CD4-positive, alpha-beta T cell treated with Interferon alpha-2 for 1 hour (primary cell): ENCODE measurements at places on chromosomes 7 and 10.

GRCh38 chr7:17976952-17977351 lies 36.7 kb upstream of the SNX13 start:
- no peak for DNase-seq

- DNase-seq = no peak
These were observed 156.0 kb downstream of the ZNF33B start for GRCh38 chr10:42482411-42482810.

DNA sequence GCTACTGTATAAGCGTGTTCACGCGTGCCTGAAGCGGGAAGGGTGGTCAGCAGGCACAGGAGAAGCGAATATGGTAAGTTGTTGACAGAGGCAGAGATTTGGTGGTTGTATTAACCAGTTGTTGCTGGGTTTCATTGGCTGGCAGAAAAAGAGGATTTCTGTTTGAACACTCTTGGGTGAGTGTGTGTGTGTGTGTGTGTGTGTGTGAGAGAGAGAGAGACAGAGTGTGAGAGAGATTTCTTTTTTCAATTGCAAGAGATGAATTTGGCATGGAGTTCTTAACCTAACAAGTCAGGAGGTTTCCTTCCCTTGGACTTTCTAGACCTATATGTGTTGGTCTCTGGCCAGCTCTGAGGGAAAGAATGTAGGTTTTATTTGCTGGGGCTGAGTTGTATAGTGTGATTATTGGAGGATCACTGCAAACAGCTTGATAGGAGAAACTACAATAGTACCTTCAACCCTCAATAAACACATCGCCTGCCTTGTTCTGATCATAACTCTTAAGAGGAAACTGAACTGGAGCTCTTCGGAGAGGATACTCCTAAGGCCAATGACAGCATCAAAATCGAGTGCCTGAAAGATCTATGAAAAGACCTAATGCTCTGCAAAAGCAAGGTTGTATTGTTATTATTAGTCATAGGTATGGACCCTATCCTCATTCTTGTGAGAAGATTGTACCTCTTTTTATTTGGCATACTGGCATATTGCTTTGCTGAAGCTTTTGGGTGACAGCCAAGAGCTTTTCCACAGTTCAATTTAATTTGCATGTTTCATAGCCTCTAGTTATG lies 1.2 kb downstream of the MCU start:
- DNase-seq = no peak

DNA sequence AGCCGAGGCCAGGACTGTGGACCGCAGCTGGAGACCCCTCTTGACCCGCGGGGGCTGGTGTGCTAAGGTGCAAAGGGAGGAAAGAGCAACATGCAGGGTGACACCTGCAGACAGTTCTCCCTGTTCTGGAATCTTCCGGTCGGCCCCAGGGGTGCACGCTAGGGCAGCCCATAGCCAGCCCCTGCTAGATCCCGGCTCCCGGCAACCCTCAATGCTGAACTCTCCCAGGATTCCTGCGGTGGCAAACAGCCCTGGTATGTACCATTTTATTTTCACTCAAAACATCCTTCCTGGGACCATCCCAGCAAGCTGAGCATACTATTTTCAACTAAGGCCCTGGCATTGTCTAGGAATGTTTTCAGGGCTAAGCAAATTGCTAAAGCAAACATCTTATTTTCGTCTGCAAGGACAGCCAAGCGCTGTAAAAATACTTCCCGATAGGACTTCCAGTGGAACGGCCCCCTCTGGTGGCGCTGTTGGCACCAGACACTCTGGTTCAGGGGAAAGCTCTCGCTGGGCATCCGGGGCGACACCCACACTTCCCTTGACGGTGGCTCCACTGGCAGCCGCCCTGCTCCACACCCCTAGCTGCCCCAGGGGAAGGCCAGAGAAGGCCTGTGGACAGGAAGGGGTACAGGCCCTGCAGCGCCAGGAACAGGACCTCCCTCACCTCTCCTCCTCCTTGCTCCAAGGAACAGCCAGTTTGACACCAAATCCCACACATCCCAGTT lies 99.4 kb downstream of the CTBP2 start:
- peak; percentile 38 for DNase-seq

- no peak for DNase-seq
These were observed 258.1 kb upstream of the IGFBP3 start for GRCh38 chr7:46179061-46179610.

- DNase-seq = no peak
These were observed 85.1 kb downstream of the C10orf90 start for GRCh38 chr10:126585249-126586017.

DNA sequence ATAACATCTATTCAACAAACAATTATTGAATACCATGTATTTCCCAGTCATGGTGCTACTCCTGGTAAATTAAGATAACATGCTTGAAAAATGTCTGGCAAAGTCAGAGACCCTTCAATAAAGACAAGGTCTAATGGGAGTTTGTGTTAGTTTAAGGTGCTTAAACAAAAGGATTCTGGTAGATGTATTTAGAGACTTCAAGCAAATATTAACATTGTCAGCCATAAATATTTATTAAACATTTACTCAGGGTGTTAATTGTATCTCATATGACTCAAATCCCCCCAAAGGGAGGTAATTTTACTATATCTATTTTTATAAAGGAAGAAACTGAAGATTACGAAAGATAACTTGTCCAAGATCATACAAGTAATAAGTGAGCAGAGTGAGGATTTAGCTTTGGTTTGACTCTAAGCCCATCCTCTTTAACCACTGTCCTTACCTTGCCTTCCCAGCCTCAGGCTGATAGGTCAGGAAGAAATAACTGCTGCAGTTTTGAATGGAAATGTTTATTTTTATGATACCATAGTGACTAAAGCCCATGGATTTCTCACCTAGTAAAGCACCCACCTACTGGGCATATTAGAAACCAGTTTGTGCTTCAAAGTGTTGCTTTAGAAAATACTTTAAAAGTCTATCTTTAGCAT lies 215.4 kb downstream of the COBL start:
- DNase-seq = no peak

DNA sequence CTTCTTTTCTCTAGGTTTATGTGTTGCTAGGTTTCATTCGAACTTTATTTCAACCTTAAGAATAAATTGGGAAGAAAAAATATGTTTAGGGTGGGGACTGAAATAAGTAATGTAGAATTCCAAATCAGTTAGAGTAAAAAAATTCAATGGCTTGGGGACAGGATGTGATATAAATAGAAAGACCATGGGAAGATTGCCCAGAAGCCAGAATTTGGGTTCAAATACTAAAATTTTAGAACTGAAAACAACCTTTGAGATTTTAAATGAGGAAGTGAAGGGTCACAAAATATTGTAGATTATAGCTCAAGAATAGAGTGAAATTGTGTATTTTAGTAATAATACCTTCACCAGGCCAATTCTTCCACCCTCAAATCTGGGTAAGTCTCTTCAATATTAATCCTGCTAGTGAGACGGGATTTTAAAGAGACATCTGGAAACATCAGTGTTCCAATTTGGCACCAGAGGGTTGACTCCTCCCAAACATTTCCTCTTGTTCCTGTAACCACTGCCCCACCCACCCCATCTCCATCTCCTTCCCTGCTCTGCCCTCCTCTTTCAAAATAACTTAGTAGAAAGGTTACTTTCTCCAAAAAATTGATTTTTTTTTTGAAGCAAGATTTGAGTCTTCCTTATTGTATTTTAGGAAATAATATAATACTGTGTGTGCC lies 51.3 kb upstream of the FAM3C start:
- no peak for DNase-seq

DNA sequence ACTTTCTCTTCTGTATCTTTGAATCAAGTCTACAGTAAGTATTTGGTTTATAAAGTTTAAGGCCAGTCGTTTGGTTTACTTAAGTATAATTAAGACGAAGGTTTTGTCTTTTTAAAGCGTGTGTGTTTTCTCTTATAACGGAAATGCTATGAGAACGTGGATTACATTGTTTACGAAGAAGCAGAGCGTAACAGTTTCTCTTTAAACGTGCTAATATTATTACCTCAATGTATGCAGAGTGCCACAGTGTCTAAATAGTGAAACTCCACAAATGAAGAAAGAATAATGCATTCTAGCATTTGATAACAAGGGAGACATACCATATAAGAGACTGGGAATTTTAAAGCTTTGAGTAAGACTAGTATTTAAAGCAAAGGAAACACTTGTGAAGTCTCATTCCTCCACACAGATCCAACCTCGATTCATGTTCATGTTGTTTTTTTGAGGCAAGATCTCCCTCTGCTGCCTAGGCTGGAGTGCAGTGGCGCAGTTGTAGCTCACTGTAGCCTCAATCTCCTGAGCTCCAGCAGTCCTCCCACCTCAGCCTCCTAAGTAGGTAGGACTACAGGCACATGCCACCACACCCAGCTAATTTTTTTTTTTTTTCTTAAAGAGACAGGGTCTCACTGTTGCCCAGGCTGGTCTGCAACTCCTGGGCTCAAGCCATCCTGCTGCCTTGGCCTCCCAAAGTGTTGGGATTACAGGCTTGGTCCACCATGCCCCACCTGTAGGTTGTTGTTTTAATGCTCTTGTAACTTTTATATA lies 75.1 kb downstream of the ANKRD61 start:
- DNase-seq = peak; percentile 69

- no peak for DNase-seq
These were observed 19.7 kb downstream of the RPS24 start for GRCh38 chr10:78053211-78053868.

GRCh38 chr7:87144173-87144657 lies 8.0 kb upstream of the DMTF1 start:
- DNase-seq = no peak

- DNase-seq = no peak
These were observed 697.5 kb downstream of the INHBA start for GRCh38 chr7:41005374-41005901.

DNA sequence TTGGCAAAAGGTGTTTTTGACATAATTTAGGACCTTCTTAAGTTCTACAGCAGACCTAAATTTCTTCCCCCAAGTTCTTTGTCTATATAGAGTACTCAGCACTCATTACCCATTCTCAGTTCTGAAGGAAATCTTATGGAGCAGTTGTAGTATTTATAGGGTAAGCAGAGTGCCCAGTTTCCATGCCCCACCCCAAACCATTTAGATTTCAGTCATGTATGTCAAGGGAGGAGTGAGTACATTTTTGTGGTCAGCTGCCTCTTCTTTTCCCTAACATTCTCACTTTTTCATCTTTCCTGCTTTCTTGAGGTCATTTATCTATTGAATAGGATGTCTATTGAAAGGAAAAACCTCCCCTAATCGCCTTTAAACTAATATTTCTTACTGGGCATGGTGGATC lies 83.3 kb downstream of the KAT6B start:
- no peak for DNase-seq

GRCh38 chr10:34520510-34520909 lies 294.6 kb downstream of the PARD3 start:
- DNase-seq = no peak

- no peak for DNase-seq
These were observed 5.8 kb downstream of the MTPN start for GRCh38 chr7:135971366-135971725.

DNA sequence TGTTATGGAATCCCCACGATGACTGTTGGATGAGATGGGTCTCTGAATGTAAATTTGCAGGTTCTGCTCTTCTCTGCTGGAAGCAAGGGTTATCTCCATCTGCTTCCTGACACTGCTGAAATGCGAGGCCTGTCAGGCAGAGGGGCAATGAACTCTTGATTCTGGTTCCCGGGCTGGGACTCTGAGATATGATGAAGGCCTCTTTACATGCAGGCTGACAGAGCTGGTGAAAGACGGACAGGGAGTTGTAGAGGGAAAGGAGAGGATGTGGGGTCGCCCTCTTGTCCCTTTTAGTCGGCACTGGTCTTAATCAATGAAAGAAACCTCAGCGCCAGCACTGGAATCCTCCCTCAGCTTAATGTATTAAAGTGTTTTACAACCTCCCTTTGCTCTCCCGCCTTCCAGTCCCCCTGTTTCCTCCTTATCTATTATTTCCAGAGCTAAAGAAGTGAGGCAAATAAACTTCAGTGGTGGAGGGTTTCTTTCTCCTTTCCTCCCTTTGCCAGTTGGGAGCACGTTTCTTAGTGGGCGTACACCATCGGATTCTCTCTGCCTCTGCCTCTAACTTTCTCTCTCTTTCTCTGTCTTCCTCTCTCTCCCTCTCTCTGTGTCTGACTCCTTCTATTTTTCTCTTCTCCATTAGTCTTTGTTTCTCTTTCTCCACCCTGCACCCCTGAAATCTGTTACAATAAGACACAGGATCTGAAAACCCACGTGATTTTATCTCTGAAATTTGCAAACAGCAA lies 145.6 kb downstream of the BAMBI start:
- DNase-seq = no peak

- no peak for DNase-seq
These were observed 62.3 kb downstream of the CREB5 start for GRCh38 chr7:28474640-28475039.

- no peak for DNase-seq
These were observed 58.2 kb downstream of the SORBS1 start for GRCh38 chr10:95503001-95503400.

GRCh38 chr10:21494191-21495001 lies 31.1 kb downstream of the SKIDA1 start:
- no peak for DNase-seq

GRCh38 chr7:18086165-18087025 lies 58.7 kb upstream of the PRPS1L1 start:
- no peak for DNase-seq

- peak; percentile 39 for DNase-seq
These were observed 2.1 kb upstream of the DMBT1 start for GRCh38 chr10:122558452-122558851.

GRCh38 chr10:18456984-18457383 lies 194.4 kb downstream of the NSUN6 start:
- no peak for DNase-seq

DNA sequence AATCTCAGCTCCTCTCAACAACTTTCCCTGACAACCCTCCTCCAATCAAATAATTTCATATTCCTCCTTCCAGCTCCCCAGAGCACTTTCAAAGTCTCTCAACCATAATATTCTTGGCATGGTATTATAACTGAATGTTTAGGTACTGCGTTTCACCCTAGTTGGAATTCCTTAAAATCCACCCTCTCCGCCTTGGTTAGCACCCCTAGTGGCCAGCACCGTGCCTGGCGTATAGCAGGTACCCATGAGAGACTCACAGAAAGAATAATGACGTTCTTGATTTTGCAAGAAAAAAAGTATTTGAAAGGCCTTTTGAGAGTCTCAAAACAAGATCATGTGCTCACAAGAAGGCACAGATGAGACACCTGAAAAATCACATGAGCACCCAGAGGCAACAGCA lies 50.9 kb downstream of the GLI3 start:
- no peak for DNase-seq

DNA sequence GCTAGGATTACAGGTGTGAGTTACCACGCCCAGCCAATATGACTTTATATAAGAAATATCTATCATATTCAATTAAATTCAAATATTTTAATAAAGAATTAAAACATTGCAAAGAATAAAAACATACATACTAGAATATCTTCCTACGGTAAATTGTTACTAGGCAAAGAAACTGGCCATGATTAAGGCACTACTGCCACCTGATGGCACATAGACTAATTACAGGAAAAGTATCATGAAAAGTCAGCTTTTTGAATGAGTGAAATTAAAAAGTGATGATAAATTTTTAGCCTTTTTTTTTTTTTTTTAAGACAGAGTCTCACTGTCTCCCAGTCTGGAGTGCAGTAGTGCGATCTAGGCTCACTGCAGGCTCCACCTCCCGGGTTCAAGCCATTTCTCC lies 30.9 kb downstream of the MRPS33 start:
- no peak for DNase-seq

- no peak for DNase-seq
These were observed 61.0 kb downstream of the DIP2C start for GRCh38 chr10:628386-629045.

GRCh38 chr7:14340393-14341074 lies 351.1 kb upstream of the ETV1 start:
- DNase-seq = no peak

- DNase-seq = no peak
These were observed 54.1 kb downstream of the SRI start for GRCh38 chr7:88165697-88166096.
